ENCODE measurements at places on chromosomes 1 and 21.

DNA sequence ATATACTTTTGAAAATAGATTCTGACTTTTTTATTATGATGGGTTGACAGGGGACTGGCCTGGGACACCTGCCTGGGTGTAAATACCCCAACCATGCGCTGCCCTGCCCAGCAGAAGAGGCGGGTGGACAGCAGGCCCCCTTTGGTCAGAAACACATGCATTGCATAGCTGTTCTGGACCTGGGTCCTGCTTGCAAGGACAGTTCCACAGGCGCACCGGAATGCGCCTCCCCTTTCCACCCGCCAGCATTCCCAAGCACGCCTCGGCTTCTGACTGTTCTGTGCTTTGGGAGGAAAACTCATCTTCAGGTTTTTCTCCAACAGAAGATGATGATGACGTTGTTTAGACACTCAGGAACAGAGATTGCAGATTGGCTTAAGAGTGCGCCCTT, 428 bp upstream of the ZNF678 start:
- no peak for DNase-seq

- peak; percentile 90 for DNase-seq
Measured at GRCh38 chr1:44775078-44775929, at the start of gene RPS8. Gene RPS8, plus strand, starts transcription at chr1:44775540. Its CDS starts 57 bp downstream, at chr1:44775597.

- DNase-seq: peak; percentile 35
Measured at GRCh38 chr1:212749821-212750535, 41.6 kb downstream of the NSL1 start.

GRCh38 chr1:225881081-225881958, 860 bp downstream of the TMEM63A start:
- DNase-seq: no peak

DNA sequence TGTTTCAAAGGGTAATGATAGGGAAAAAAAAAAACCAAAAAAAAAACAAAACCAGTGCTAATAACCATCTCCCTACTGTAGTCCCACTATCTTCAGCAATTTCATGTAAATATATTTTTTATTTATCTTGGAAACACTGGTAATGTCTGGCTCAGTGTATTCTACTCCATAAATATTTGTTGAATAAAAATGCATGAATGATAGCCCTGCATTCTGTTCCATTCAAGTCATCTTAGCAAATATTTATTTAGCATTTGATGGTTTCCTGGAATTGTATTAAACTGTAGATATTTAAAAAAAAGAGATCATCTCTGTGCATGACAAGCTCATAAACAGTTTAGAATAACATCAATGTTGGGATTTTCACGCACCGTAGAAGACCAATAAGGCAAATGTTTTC, 24.2 kb downstream of the IL23R start:
- no peak for DNase-seq

GRCh38 chr21:34037009-34037795, 36.2 kb upstream of the MRPS6 start:
- DNase-seq: no peak

DNA sequence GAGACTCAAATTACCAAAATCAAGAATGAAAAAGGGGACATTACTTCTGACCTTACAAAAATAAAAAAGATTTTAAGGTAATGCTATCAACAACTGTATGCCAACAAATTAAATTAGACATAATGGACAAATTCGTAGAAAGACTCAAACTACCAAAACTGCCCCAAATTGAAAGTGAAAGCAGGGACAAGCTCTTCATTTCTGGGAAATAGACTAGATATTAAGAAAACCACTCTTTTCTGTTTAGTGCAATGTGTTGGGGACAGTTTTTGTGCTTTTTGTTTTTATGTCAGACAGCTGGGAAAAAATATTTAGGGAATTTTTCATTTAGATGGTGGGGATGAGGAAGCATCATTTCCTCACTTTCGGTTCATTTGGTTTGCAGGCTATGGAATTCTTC, 4.9 kb upstream of the GBP1 start:
- DNase-seq: no peak

DNA sequence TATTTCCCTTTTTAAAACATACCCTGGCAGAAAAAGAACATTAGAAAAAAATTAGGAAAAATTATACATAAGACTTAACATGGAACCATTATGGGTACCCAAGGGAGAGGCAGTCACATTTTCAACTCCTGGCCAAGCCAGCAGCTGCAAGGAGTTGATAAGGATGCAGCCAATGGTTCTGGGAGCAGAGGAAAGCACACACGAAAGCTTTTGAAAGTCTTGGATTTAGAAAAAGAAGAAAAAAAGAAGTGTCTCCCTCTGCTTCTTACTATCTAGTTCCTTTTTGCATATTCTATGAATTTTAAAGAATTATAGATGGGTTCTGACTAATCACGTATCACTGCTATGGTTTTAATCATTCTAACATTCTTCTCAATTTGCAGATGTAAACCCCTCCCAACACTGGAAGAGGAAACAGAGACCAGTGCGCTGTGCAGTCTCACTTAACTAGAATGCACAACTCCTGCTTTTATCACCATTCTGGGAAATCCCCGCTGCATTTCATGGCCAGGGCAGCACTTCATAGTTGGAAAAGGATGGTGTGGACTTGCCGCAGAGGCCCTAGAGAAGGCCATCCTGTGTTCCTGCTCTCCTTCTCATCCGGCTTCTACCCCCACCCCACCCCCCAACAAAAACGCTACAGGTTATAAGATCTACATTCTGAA, 2.7 kb upstream of the CD58 start:
- no peak for DNase-seq

GRCh38 chr21:44445145-44445812, 10.0 kb upstream of the LRRC3 start:
- no peak for DNase-seq

GRCh38 chr1:208600456-208601190, 356.4 kb upstream of the PLXNA2 start:
- DNase-seq: no peak

DNA sequence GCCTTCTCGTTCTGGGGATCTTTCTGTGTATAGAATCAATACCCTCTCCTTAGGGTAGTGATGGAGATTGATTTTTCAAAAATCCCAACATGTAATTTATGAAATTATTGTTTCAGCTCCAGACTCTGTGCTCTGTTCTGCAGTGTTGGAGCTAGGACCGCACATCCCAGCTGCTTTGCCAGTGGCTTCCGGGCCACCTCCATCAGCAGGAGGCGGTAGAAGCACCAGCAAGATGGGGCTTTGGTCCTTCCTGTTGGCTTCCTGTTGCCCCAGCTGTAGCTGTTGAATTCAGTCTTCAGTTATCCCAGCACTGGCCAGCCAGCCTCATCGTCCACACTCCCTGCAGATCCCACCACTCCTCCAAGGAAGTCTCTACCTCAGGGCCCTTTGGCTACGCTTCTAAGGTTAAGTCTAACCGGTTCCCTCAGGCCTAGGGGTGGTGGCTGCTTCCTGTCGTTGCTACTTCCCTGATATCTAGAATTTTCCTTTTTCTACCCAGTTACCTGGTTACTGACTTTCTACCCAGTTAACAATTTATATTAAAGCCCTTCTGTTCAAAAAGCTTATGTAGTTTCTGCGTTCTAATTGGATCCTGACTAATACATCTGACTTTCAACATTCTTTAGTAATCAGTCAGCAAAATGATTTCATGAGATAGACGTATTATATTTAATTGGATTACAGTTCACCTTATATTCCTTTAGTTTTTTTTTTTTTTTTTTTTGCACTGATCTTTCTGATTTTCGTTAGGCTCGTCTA, 24.6 kb downstream of the GALNT2 start:
- no peak for DNase-seq

DNA sequence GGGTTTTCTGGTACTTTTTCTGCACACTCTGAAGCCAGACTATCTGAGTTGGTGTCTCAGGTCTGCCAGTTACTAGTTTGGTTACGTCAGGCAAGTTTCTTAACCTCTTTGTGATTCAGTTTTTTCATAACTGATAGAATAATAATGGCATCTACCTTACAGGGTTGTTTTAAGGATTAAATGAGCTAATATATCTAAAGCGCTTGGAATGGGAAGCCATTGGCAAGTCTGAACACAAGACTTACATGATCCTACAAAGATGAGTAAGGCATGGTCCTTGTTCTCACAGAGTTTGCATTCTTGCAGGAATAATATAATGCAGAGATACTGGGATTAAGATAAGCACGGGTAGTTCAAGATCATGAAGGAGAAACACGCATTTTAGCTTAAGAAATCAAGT, 9.2 kb upstream of the DENND2D start:
- no peak for DNase-seq

GRCh38 chr1:111880881-111881837, 108.3 kb downstream of the KCND3 start:
- peak; percentile 81 for DNase-seq

DNA sequence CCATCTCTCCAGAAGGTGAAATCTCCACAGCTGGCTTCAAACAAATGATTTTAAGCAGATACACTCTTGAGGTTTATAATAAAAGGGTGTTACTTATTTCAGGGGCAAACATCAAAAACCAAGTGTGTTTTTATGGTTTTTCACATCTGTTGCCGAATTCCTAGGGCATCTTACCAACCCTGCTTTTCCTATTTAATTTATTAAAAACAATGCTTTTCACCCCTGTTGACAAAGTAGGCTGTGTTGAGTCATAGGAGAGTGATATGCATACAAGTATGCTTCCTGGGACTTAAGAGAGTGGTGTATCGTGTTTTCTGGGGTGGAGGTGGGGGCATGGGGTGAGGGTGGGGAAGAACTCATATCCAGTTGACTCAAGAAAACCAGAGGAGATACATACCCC, 29.3 kb upstream of the IL20 start:
- DNase-seq: no peak

DNA sequence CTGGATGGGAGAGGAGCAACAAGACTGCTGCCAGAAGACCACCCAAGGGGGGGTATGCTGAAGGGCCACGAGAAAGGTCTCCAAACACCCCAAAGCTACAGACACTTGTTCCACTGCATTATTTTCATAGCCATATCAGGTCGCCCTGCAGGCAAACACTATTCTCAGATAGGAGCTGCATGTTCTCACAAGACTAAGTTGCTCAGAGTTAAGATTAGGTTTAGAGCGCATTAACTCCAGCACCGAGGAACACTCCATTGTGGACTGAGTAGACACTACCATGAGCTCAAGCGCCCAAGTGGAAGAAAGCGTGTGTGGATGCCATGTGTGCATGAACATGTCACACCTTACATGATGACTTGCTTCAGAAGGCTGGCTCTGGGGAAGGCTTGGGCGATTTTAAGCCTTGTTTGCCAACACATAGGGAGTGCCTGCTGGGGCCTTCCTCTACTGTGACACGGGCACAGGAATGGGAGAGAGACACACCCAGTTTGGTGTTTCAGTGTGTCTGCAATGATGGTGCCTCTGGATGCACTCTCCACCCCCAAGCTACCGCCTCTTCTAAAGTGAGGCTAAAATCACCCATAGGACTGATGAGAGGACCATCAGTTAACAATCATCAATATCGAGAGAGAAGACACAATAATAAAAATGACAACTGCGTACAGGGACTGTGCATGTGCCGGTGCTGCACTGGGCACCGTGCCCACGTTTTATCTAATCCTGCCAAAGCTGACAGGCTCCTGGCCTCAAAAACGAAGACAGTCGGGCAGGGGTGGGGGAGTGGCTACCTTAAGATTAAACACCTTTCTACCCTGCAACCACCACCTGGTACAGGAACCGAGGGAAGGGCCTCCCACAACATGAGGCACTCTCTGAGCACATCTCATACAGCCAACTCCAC, 34.9 kb downstream of the SSBP3 start:
- DNase-seq: no peak

GRCh38 chr1:247833601-247834000, 8.1 kb downstream of the OR11L1 start:
- DNase-seq: no peak

- peak; percentile 28 for DNase-seq
Measured at GRCh38 chr1:6448749-6449631, 17.0 kb downstream of the TNFRSF25 start.

- no peak for DNase-seq
Measured at GRCh38 chr1:6979003-6979613, 193.9 kb downstream of the CAMTA1 start.

GRCh38 chr1:194295685-194296084, 1109.3 kb upstream of the B3GALT2 start:
- DNase-seq: peak; percentile 67

GRCh38 chr1:110872366-110872744, 593 bp upstream of the CD53 start:
- no peak for DNase-seq

DNA sequence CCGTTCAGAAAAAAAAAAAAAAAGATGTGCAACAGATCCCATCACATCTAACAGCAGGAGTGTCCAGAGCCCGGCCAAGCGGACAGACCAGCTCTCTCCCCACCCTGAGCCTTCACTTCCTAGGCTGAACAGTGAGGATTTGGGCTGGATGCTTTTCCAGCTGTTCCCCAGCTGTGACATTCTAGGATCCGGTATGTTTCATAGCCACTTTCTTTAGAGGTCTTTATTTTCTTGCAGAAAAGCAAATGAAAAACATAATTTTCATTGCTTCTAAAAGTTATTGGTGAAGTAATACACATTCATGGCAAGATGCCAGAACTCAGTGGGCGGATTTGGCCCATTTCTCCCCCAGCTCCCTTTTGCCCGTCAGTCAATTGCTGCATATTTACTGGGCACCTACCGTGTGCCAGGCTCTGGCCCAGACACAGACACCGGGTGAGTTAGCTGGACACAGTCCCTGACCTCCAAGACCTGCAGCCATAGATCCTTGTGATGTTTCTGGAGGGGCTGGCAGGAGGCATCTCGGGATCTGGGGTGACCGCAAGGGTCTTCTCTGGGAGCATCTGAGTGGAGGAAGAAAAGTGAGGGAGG, 213.7 kb upstream of the VAMP3 start:
- no peak for DNase-seq

DNA sequence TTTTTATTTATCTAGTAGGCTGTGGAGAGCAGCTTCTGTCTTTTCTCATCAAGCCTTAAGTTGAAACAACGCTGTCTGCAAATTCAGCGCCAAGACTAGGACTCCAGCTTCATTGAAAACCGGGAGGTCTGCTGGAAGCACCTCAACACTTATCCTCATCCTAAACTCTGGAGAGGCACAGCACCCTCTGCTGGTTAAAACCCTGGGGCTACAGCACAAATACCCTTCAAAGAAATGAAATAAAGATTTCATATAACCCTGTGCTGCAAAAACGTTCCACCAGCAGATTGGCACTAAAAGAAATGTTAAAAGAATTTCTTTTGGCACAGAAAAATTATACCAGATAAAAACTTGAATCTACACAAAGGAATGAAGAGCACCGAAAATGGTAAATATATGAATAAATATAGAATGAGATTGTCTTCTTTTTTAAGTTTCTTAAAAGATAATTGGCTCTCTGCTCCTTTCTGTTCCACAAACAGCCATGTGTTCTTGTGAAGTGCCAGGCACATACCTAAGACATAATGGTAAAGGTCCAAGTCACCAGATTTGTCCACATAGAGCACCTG, 227.7 kb upstream of the SAMSN1 start:
- DNase-seq: peak; percentile 29

GRCh38 chr1:115130786-115131185, 41.5 kb upstream of the TSPAN2 start:
- DNase-seq: no peak

GRCh38 chr1:164755690-164756089, 196.7 kb downstream of the PBX1 start:
- DNase-seq: no peak

DNA sequence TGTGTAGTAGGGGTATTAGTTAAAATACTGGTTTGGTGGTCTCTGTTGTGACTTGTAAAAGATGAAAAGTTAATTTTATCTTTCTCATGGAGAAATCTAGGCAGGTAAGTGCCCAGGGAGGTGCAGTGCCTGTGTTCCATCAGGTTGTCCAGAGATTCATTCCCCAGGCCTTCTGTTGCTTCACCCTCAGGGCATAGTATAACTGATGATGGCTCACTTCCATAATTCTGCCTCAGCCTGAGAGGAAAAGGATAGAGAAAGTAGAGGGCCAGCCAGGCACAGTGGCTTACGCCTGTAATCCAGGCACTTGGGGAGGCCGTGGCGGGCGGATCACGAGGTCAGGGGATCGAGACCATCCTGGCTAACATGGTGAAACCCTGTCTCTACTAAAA, 153.9 kb downstream of the FMN2 start:
- DNase-seq: no peak
